ENCODE measurements at places on chromosomes 4 and X.

GRCh38 chrX:125646195-125646594 is 326.5 kb downstream of the TEX13C start:
- peak; percentile 2 for DNase-seq

DNA sequence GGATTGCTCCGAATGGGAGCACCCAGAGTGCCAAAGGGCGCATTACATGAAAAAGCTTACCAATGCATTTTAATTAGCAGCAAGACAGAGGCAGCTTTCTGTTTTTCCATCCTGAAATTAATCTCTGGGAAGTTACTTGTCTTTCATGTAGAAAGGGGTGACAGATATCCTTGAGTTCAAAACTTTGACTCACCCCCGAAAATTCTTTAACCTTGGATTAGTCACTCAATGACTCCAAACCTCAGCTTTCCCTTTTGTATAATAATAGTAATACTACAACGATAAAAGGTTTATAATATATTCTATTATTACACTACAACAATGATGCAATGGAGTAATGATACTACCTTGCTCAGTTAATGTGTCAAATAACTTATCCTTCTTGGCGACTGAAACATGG is 126.3 kb downstream of the ADAMTS3 start:
- no peak for DNase-seq

- DNase-seq, result no peak
Observed at GRCh38 chrX:40281336-40282005, 183.7 kb upstream of the BCOR start.

GRCh38 chrX:130615941-130616340 is 214.2 kb downstream of the RBMX2 start:
- no peak for DNase-seq

GRCh38 chr4:72418458-72418857 is 150.6 kb downstream of the ADAMTS3 start:
- no peak for DNase-seq

DNA sequence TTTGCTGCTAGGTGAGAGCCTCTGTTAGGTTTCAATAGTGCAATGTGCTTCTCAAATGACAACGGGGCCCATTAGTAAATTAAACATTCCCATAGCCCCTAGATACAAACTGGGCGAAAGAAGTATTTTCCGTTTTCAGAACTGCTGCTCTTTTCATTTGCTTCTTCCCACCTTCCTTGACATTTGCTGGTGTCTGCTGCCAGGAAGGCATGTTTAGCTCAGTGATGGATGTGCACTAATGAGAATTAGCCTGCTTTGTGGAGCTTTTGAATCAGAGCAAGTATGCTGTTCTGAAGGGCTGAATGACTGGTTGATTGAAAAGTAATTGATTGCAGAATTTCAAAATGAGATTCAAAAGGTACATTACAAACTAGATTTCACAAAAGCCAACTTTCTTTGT is 57.0 kb downstream of the SHROOM3 start:
- DNase-seq, result no peak

- no peak for DNase-seq
Observed at GRCh38 chrX:19866626-19867410, 20.6 kb downstream of the SH3KBP1 start.

GRCh38 chr4:54473798-54474197 is 184.0 kb upstream of the KIT start:
- no peak for DNase-seq

GRCh38 chrX:51336584-51336983 is 4.0 kb downstream of the NUDT10 start:
- peak; percentile 48 for DNase-seq

DNA sequence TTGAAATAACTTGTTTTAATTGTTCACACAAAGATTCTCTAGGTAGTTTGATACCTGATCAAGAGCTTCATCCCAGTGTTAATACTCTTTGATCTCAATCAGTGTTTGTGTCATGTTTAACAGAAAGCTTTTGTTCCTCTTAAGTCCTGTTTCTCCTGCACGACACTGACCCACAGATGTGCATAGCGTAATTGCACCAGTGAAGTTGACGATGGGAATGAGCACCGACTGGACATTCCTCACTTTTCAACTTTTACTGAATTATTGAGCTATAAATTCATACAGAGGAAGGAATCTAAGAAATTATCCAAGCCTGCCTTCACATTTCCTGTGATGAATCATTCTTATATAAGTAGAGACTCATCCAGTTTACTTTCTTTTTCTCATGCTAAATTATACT is 878.7 kb upstream of the TENM3 start:
- DNase-seq, result no peak

DNA sequence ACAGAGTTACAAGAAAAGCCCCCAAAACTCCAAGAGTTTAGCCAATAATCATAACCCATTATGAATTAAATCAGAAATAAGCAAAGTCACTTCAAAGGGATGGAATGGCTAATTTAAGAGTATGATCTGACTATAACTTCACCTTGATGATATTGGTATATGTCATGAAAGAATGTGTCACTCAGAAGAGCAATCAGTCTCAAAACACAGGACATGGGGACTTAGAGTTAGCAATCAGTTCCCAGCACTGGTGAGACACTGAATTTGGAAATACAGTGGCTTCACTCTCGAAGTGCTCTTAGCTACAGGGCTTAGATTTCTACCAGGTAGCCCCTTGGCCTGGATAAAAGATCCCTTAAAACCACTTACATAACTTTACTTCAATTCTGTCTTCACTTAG is 65.7 kb upstream of the EXOC1L start:
- DNase-seq, result no peak

DNA sequence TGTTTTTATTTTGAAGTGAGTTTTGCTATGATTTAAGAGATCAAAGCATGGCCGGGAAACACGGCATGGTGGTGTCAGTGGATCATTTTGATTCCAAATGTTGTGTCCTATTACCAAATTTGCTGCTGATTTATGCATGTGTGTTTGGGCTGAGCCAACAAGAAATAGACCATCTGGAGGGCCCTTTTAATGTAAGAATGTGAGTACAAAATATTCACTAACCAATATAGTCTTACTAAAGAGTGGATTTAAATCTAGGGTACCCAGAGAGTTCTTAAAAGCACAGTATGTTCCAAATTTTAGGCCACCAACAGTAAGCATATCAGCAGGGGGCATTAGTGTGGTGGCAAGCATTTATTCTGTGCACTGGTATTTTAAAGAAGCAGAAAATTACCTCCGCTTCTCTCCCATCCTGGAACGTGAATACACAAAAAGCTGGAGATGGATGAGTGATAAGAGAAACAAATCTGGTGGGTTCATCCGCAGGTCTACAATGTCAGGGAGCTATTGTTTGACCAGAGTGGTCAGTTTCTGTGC is 444.4 kb upstream of the IGFBP7 start:
- DNase-seq, result no peak

- DNase-seq, result no peak
Observed at GRCh38 chrX:101287402-101287801, 3.7 kb downstream of the TAF7L start.

GRCh38 chr4:108236264-108236663 is 67.5 kb upstream of the LEF1 start:
- no peak for DNase-seq

DNA sequence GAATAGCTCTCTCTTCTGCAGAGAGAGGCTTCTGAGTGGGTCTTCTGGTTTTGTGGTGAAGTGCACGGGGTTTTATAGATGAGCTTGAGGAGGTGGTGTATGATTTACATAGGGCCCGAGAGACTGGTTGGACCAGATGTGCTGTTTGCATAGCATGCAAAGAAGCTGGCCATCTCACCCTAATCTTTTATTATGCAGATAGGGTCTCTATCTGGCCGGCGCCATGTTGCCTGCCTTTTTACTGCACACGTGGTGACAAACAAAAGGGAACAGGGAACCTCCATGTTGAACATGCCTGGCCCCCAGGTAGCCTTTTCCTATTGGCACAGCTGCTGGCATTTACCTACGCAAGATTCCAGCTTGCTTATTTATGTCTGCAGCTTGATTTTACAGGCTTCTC is 473.3 kb upstream of the FAM47C start:
- no peak for DNase-seq

All from naive thymus-derived CD8-positive, alpha-beta T cell (primary cell).